Stimulated activated CD8-positive, alpha-beta memory T cell treated with anti-CD3 and anti-CD28 coated beads, Interleukin-4, amount 100 ng/mL, for 24 hours (primary cell): ENCODE measurements at places on chromosomes 2 and 18.

- no peak for DNase-seq
Observed at GRCh38 chr2:55965966-55966365, 42.4 kb upstream of the EFEMP1 start.

DNA sequence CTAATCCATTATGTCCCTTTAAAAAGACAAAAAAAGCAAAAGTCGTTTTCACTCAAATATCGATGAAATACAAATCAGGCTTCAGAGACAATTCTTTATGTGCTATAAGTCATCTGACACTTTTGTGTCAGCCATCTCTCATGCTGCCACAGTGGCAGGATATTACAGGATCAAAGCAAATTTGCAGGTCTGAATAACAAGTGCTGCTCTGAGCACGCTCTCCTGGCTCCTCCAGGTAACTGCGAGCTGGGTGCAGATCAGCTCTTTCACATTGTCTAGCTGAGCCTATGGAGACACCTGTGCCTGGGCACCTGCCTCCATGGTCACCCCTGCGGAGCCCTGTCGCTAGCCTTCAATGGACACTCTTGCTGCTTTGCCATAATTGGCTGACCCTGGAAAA, 250.2 kb upstream of the RAB12 start:
- DNase-seq = no peak

DNA sequence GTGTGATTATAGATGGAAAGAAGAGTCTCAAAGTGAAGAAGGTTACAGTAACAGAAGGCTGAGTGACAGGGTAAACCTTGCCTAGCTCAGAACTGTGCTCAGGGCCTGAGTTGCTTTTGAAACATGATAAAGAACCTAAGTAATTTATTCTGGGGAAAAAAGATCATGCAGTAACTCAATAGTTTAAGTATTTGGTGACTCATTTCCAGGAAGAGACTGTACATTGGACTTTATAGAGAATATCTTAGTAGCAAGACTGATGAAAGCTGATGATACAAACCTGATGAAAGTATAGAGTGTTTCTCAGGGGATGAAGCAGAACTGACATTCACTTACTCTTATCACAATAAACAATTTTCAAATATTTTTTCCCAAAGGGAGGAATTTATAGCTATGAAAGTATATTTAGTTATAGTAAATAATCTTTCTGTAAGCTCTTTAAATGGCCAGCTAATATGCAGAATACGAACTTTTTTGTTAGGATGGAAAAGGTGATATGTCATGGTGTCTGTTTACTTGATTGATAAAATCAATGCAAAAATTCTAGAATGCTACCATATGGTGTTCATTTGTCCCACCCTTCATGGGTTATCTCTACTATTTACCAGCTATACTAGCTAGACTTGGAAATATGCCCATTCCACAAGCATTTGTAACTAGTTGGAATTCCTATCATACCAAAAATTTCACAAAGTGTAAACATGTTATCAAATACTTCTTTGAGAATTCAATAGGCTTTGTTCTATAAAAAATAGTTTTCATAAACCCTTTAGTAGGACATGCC, 1265.5 kb upstream of the ACVR2A start:
- no peak for DNase-seq

- no peak for DNase-seq
Observed at GRCh38 chr2:230137902-230138539, 69.3 kb upstream of the SLC16A14 start.

DNA sequence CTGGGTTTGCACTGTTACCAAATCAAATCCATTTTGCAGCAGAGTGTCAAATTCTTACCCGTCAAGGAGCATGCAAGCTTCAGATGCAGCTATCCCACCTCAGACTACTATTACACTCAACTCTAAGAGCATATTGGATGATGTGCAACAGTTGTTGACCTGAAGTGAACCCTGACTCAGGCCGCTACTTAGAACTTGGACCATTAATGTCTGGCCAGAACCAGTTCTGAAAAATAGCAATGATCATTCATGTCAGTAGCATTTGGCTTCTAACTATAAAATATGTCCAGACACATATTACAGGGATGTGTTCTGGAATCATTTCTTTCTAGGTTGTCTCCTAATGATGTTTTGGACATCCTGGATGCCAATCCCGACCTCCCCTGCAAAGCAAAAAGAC, 135.5 kb upstream of the PKDCC start:
- DNase-seq = no peak

DNA sequence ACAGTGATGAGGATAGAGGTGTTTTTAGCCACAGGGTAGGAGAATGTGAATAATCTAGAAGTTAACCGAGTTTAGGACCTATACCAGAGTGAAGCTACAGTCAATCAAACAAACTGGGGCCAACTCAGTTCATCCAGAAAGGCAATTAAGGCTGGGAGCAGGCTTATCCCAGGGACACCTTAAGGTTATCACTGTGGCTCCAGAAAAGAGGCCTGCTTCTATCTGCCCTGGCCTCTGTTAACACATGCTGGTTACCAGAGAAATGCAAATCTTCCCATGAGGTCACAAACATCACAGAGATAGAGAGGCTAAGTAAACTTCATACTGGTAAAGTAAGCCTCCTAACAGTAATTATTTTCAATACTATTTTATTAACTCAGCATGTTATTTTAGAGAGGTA, 93.2 kb upstream of the GRB14 start:
- no peak for DNase-seq

DNA sequence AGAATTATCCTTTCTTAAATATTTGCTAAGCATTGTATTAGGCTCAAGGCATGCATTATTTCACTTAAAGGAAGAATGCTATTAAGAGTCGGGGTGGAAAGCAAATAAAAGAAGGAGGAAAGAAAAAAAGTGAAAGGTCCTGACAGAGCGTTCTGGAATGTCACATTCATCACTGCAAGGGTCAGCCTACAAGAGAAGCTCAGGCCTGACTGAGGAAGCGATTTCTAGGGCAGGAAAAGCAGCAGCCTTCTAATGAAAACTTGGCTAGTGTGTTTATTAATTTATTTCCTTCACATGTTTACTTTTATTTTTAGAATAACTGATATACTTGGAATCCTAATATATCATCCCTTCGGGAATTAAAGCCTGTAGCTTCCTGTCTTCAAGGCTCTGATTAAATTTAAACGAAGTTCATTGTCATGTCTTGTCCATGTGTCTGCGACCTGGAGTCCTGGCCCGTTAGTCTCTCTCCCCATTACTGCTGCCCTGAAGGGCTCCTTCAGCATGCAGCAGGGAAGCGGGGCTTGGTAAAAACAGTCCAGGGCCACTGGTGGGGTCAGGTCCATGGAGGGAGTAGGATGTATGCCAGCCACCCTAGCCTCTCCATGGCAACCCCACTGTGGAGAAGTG, 119.2 kb upstream of the CCDC68 start:
- DNase-seq = no peak

DNA sequence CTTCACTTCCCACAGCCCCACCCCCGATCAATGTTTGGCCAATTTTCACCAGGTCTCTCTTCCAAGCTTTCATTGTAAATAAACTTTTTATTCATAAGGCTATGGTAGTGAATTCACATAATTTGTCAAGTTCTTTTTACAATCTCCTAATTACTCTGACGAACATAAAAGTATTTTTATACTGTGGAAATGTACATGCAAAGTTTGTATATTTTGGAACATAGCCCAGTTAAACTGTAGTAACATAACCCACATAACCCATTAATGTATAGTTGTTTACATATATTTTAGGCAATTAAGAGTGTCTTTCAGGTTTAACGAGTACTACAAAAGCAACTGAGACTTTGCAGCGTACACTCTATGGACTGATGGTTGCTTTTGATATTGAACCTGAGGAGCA, 228.3 kb upstream of the ERBB4 start:
- DNase-seq = no peak

DNA sequence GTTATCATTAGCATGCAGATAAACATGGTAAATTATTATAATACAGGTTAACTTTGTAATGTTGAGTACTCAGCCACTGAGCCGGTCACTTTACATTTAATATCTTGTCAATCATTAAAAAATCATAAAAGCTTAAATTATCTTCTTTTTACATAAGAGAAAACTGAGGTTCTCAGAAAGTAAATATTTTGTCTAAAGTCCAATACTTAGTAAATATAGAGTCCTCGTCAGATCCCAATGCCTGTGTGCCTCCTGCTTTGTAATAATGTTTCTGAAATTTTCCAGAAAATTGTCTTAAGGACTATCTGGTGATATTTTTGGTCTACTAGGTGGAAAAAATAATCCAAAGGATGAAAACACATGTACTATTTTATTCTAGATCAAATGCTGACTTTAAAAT, 116.3 kb upstream of the WDSUB1 start:
- DNase-seq = no peak

DNA sequence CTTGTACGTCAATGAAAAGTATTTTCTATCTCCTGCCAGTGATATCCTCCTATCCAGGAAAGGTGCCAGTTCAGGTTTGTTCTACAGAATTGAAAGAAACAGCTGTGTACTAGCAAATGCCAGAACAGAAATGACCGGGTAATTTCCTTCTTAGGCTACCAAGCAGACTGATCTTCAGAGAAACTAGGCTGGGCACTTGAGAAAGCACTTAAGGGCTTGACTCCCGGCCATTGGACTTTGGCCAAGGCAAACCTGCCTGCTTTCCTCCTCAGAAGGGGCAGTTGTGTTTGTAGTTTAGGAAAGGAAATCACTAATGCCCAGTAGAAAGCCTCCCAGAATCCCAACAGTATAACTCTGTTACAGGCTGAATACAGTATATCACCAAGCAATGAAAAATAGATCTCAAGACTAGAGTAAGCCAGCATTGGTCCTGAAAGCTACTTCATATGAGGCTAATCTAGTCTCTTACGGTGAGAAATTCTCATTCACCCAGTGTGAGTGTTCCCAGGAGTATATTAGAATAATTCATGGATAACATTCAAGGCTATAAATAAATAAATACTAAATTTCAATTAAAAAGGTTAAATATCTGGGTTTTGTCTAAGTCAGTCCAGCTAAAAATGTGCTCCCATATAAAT, 43.0 kb upstream of the COL5A2 start:
- DNase-seq = no peak

DNA sequence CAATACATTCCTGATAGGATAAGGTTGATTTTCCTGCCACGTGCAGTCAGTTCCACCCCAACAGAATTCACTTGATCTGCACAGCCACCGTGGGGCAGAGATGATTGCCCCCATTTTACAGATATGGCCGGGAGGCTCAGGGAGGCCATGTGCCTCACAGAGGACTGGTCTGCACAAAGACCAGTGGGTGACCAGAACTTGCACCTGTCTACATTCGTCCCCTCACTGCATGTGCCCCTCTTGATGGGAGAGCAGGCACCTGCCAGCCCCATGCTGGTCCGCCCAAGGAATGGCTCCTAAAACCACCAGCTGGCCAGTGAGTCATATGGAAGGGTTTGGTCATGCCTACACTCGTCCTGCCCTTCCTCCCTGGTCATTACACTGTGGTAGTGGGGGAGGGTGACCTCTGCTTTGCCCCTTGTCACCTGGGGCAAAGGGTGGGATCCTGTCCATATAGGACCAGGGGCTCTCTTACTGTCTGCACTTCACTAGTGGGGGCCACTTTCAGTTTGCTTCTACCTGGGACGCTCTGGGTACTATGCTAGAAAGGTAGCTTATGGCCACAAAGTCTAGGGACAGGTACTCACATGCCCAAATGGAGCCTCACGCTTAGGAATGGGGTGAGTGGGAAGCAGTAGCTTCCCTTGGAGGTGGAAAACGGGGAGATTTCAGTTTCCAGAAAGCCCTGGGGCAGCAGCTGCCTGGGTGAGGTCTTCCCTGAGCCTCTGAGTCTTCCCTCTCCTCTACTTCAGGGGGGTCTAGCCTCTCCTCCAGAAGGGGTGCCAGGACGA, 14.7 kb downstream of the RRM2 start:
- no peak for DNase-seq

DNA sequence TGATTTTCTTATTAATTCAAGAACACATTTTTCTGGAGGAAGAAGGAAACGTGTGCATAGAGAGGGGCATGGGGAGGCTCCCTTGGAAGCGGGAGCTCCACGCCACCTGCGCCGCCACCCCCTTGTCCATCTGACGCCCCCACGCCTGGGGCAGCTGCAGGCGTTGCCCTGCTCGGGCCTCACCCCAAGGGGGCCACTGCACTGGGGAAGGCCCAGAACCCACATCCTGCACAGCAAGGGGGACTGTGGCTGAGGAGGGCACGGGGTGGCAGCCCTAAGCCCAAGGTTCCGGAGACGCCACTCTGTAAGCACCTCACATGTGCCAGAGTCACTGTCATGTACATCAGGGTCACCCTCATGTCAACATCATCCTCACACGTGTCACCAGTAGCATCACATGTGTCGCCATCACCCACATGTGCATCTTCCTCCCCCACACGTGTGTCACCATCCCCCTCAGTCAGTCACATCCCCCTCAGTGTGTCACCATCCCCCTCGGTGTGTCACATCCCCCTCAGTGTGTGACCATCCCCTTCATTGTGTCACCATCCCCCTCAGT, 486.7 kb upstream of the SALL3 start:
- no peak for DNase-seq

DNA sequence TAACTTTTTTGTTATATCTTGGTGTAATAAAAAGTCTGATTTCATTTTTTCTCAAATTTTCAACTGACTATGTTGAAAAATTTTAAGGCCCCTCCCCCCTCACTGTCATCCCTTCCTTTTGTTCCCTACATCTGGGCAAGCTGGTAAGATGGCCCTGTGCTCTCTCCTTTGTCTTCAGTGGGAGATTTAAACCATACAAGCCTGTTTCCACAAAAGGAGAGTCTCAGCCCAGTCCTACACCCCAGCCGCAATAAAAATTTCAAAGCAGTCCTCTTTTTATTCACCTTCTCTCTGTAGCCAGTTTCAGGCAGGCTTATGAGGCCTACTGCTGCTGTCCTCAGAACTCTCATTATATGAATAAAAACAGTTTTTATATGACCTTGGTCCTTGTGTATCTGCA, 630.5 kb downstream of the CBLN2 start:
- DNase-seq = no peak

GRCh38 chr18:48813833-48814489, 136.8 kb downstream of the SMAD7 start:
- no peak for DNase-seq

- no peak for DNase-seq
Observed at GRCh38 chr18:8300751-8301410, 308.4 kb upstream of the RAB12 start.

DNA sequence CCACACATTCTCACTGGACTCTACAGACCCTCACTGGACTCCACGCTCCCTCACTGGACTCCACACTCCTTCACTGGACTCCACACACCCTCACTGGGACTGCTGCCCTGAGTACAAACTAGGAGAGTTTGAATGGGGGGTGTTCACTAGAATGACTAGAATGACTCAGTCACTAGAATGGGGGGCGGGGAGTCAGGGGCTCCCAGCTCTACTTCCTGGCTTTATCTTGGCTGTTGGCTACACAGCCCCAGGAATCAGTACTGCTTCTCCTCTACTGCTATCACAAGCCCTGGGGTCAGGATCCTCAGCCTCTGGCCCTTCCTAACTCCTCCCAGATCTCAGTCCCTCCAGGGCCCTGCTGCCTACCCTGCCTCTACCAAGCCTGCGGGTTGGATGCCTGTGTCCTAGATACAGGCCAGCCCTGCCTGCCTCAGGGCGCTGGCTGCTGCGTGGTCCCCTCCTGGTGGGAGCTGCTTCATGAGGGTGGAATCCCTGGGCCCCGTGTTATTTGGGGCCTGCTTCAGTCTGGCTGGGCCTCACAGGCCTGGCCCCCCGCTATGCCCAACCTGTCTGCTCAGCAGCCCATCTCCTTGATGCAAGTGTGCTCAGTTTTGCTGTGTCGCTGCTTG, 7.8 kb downstream of the PTMA start:
- no peak for DNase-seq
